ENCODE measurements at places on chromosomes 11 and 22. TPM values are rescaled to one million over a fixed set of nuclear protein-coding genes. Genes with fewer than 3 reads are reported as not detected.

Gene SLC37A2
- 2.2 TPM for total RNA-seq

- DNase-seq = no peak
Measured at GRCh38 chr11:67776852-67777520, 102.6 kb upstream of the ALDH3B2 start.

DNA sequence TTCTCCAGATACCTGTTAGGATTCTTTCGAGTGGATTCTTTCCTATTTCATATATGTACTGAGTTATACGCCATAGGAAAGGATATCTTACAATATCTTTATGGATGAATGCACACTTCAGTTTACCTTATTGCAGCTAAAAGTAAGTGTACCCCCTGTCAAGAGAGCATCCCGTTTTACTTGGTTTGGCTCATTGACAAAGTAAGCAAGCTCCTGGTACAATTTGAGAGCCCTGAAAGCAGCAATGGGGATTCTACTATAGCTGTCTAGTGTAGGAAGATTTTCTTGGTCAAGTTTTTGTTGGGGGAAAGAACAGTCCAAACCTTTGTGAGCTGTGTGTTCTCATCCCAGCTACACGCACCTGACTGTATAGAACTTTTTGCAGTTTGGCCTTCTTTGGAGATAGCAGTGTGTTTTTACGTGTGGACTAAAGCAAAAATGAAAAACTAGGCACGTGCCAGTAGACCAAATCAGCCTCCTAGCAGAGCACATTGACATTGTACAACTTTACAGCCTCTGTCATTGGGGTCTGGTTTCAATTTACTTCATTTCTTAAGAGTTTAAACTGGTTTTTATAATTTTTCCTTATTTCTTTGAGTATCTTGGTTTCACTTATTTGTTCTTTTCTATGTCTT is 44.0 kb downstream of the PPP6R3 start:
- no peak for DNase-seq

Gene HSPB2
- total RNA-seq = 0.55 TPM

DNA sequence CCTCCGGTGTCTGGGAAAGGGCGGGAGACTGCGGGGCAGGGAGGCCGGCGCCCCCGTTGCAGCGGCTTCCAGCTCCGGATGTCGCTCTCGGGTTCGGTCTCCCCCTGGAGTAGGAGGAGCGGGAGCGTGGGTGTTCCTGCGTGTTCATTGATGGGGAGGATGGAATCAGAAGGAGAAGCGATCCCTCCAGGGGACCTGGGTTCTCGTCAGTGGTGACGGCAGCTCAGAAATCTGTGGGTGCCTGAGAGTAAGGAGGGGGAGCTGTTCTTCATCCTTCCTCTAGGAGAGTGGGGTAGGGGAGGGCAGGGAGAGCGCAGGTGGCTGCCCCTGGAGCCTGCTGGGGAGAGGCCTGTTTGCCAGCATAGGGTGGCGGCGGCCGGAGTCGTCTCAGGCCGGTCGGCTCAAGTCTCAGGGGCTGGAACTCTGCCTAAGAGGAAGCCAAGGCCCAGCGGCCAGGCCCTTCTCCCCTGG is 1.1 kb downstream of the UBASH3B start:
- peak; percentile 50 for DNase-seq

Gene DUSP8
- total RNA-seq = 2.5 TPM

GRCh38 chr22:38841635-38842034 is 2.2 kb downstream of the NPTXR start:
- DNase-seq = no peak

Gene ANKK1
- total RNA-seq = 0.15 TPM

Gene MMP7
- total RNA-seq = 0.48 TPM

- no peak for DNase-seq
Measured at GRCh38 chr11:128926437-128927107, 16.1 kb downstream of the TP53AIP1 start.

- DNase-seq = no peak
Measured at GRCh38 chr11:36048496-36049247, 104.8 kb downstream of the LDLRAD3 start.

GRCh38 chr22:24810043-24810749 is 4.2 kb downstream of the SGSM1 start:
- DNase-seq = no peak

- DNase-seq = no peak
Measured at GRCh38 chr11:91082255-91082654, 859.4 kb upstream of the CHORDC1 start.

DNA sequence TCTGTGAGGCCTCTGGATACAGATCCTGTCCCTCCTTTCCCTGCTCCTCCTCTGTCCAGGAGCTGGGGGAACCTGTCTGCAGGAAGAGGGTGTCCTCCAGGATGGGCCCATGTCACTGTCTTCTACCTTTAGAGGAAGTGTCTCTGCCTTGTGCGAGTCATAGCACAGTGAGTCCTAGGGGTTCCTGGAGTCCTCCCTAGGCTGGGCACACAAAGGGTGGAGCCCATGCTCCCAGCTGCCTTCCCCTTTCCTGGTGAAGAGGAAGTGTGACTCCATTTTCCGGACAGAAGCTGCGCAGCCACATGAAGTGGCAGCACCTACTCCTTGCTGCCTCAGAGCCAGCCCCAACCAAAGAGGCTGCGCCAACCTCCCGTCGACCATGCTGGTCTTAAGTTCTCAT is 112.2 kb downstream of the CTTN start:
- DNase-seq = no peak

GRCh38 chr22:36585841-36586240 is 56.9 kb upstream of the EIF3D start:
- DNase-seq = no peak

Gene OR51B5
- total RNA-seq = 0.26 TPM

Gene C11orf42
- total RNA-seq = not detected

DNA sequence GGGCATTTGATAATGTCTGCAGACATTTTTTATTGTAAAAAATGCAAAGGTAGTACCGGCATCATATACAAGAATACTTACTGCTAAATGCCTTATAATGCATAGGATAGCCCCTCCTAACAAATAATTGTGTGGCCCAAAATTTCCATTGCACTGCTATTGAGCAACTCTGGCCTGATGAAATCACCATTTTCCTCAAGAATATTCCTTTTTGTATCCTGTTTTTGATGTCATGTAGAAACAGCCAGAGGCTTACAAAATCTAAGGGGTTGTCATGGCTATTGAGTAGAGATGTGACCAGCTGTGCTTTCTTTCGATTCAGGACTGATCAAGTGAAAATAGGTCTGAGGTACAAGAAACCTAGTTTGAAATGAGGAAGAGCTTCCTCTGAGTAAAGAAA is 854.3 kb downstream of the KCNA4 start:
- DNase-seq = no peak

Gene MS4A1
- 0.71 TPM for total RNA-seq

DNA sequence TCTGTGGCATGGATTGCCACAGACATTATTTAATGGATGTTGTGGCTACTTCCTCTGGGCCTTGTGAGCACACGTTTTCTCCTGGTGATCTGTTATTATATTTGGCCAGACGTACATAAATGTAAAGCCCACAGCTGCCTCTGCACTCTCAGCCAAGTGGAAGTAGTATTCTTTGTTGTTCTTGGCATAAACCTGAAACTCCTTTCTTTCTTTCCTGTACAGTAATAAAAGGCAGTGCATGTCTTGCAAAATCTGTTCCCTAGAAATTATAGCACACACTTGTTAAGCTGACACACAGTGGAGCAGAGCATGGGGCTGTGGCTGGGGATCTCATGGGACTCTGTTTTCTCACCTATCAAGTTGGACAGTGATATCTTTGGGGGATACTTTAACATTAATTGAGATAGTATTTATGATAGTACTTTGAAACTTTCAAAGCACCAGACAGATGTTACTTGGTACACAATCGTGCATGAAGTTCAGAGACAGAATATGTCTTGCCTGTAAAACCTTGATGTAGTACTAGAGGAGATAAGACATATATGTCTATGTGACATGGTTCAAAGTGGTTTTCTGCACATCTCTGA is 20.9 kb downstream of the PANX1 start:
- DNase-seq = no peak

DNA sequence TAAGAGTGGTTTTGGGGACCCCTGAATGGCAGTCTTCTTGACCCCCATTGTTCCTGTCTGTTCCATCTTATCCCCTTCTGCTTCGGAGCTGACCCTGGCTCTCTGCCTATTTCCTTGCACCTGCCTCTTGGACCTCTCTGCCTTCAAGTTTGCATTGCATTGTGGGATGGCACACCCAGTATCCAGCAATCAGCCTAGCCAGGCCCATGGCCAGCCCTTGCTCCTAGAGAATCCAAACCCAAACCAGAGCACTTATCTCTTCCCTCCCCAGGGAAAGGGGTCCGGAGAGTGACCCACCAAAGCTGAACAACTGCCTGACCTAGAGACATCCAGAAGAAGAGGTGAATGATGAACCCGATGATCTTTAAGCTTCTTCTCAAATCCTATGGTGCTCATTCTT is 607.3 kb upstream of the CADM1 start:
- no peak for DNase-seq

DNA sequence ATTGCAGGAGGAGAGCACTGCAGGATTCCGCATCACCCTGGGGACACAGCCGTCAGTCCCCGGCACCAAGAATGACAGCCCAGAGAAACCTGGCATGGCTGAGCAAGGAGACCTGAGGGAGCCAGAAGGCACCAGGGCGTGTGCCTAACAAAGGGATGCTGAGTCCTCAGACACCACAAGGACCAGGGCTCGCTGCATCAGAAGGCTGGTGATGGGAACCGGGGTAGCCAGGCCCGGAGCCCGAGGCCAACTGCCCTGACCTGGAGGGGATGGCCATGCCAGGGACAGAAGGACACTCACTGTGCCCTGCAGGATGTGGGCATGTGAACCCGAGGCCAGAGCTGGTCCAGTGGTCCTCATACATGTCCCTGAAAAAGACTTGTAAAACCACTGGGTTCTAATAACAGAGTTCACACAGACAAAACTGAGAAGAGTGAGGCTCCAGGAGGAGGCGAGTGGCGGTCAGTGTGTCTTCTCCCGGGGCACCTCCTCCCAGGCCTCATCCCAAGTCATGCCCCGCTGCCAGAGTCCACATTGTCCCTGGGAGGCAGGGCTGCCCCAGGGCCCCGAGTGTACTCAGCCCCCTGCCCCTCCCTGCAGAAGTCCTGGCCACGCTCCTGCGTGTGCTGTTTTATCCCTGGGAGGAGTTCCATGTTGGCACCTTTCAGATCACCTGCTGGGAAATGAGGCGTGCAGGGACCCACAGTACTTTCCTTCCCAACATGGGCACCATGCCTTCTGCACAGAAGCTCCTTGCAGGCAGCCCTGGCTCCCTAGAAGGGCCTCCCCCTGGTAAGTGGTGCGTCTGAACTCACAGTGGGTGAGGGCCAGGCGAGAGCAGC is 42.5 kb downstream of the TBX1 start:
- DNase-seq = peak; percentile 3

- no peak for DNase-seq
Measured at GRCh38 chr11:38990841-38991240, 2392.8 kb upstream of the RAG2 start.

DNA sequence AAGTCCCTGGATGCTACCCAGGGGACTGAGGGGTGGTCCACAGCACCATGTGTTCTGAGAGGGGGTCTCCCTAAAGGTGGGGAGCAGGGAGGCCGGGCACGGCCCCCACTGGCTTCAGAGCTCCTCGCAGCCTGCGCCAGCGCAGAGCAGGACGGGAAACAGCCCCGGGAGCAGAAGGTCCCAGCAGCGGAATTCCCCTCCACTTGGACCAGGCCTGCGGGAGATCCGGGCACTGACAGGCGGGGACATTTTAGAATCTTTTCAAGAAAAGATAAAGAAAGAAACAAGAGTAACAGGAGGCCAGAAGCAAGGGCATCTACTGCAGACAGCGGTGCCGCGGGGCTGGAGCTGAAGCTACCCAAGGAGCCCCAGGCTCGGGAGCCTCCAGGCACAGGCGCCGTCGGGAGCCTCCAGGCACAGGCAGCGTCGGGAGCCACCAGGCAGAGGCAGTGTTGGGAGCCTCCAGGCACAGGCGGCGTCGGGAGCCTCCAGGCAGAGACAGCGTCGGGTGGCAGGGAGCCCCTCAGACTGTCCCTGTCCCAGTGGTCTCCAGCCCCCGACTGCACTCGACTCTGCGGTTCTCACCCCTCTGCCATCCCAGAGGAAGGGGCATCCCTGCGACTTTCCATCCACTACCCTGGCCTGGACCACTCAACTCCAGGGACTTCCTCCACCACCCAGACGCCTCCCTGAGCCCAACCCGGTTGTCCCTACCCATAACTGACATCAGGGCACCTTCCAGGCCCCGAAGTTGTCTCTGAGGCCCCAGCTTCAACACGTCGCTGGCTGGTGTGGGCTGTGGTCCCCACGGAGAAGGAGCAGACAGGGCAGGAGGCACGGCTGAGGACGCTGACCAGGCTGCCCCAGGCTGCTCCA is 211.1 kb downstream of the BRD1 start:
- peak; percentile 23 for DNase-seq
